ENCODE measurements at places on chromosomes 2 and 18. TPM values are rescaled to one million over a fixed set of nuclear protein-coding genes. Genes with fewer than 3 reads are reported as not detected.

The FRZB gene
- 13.0 TPM for total RNA-seq

The GRB14 gene
- 11.6 TPM for total RNA-seq

The GAL3ST2 gene
- total RNA-seq, result 0.86 TPM

The SCG2 gene
- total RNA-seq, result 2.3 TPM

The TCF23 gene
- total RNA-seq, result 0.04 TPM

The TUBA4B gene
- not detected for total RNA-seq

The KCNJ3 gene
- total RNA-seq, result 1.4 TPM

The AQP4 gene
- 0.51 TPM for total RNA-seq

The MRPL53 gene
- total RNA-seq, result 57.6 TPM

The CD8A gene
- 0.38 TPM for total RNA-seq

The DNAJC5G gene
- 0.18 TPM for total RNA-seq

The FBXO36 gene
- total RNA-seq, result 5.1 TPM

DNA sequence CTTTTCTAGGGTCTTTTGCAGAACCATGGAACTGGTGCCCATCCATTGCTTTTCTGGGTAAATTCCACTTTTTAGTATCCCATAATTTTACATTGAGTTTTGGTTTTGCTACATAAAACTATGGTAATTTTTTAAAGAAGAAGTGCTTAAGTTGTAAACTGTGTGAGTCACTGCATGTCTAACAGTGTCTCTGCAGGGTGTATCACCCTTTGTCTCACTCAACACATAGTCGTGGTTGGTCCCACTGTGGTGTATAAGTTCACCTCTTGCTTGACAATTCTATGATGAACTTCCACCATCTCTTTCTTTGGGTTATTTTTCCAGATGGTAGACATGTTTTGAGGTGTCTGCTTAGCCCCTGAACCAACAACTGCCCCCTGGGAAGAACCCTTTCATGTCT, 10.5 kb downstream of the SCTR start:
- H3K27me3 ChIP-seq, result peaks cover 38% of the 10 kb centered on the region
- no peak overlapping the region for H3K4me3 ChIP-seq
- DNase-seq, result no peak
- no peaks in the 10 kb centered on the region for H3K36me3 ChIP-seq
- no peaks in the 10 kb centered on the region for H3K4me1 ChIP-seq

DNA sequence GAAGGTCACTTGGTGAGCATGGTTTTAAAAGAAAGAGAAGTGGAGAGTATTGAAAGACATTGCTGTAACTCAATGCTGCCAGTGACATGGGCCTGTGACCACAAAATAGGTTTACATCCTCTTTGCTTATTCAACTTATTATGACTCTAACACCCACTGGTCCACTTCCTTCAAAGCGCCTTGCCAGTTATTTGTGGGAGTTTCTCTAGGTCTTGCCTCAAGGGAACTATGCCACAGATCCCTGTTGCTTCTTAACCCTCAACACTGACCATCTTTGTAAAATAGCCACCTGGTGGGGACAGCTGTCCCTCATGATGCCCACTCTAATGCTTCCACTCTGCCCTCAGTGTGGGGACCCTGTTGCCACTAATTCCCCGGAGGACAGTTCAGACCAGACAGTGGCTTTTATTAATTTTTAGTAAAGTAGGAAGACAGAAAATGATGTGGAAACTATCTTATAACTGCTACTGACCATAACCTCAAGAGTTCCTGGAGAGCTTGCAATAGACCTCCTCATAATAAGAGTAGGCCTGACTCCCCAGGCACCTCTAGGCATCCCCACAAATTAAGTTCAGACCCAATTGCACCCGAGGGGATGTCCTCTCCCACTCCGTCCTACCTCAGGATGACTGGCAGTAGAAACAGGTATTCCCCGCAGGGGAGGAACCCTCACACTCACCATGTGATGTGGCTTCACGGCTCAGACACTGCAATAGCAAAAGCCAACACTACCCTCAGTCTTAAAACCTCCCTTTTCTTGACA, 31.3 kb upstream of the SLC25A52 start:
- H3K27me3 ChIP-seq, result no peaks in the 10 kb centered on the region
- no peak for DNase-seq
- H3K36me3 ChIP-seq, result no peaks in the 10 kb centered on the region

GRCh38 chr2:229783108-229783721, 68.9 kb upstream of the DNER start:
- no peaks in the 10 kb centered on the region for H3K27me3 ChIP-seq
- peaks cover 12% of the 10 kb centered on the region for H3K4me1 ChIP-seq
- no peak for DNase-seq
- no peak overlapping the region for H3K4me3 ChIP-seq

DNA sequence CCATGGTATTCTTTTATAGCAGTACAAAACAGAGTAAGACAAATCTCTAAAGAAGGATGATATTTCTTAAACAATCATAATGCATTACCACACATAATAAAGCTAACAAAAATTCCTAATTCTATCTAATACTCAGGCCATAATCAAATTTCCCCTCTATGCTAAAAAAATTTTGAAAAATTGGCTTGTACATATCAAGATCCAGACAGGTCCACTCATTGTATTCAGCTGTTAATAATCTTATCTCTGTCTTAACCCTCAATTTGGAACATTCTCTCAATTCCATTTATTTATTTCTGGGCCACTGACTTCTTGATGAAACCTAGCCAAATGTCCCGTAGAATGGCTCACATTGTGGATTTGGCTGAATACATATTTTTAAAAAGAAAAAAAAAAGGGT, 59.1 kb upstream of the PAX3 start:
- no peak for DNase-seq
- no peak overlapping the region for H3K4me3 ChIP-seq
- peaks cover 4% of the 10 kb centered on the region for H3K27me3 ChIP-seq
- no peaks in the 10 kb centered on the region for H3K4me1 ChIP-seq
- no peaks in the 10 kb centered on the region for H3K36me3 ChIP-seq

DNA sequence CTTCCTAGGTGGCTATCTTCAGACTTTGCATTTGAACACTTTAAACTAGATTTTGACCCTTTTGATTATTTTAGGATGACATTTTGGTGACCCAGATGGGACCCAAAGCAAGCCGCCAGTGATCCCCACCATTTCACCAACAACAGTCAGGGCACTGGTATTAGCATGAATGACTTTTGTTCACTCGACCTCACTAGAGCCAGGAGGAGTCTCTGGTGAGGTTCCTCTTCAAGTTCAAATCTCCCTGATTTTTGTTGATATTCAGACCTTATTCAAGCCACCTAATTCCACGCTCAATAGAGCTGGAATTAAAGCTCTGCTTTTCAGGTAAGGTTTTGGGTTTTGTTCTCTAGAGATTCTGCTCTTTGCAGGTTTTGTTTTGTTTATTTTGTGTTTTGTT, 202.3 kb downstream of the MREG start:
- DNase-seq, result no peak
- H3K4me1 ChIP-seq, result peaks cover 15% of the 10 kb centered on the region
- no peak overlapping the region for H3K27ac ChIP-seq
- H3K27me3 ChIP-seq, result no peaks in the 10 kb centered on the region

DNA sequence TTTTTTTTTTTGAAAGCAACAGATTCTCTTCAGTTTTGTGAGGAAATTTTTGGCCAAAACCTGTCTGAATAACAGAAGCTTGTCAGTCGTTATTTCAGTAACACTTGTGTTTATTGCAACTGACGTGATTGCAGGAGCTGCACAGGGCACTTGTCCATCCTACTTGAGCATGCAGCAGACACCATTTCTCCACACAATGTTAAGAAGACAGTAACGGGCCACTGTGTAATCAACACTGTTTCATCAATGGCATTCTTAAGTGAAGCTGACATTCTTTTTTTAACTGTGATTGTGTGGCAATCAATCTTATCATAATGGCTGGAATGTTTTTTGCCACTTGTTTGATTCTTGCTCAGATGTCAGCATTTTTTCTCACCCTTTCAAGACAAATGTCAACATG, 50.1 kb upstream of the PIEZO2 start:
- no peak overlapping the region for H3K4me3 ChIP-seq
- DNase-seq, result no peak
- H3K27me3 ChIP-seq, result no peaks in the 10 kb centered on the region
- H3K36me3 ChIP-seq, result no peaks in the 10 kb centered on the region

GRCh38 chr2:88765154-88765888, 73.8 kb downstream of the RPIA start:
- DNase-seq, result no peak
- no peaks in the 10 kb centered on the region for H3K36me3 ChIP-seq
- peak overlapping the region; percentile 41 for H3K4me3 ChIP-seq

- peaks cover 43% of the 10 kb centered on the region for H3K36me3 ChIP-seq
- no peaks in the 10 kb centered on the region for H3K4me1 ChIP-seq
- no peak for DNase-seq
- no peak overlapping the region for H3K4me3 ChIP-seq
Measured at GRCh38 chr2:28411166-28411755, 18.6 kb downstream of the FOSL2 start.

GRCh38 chr2:41990245-41990644, 57.6 kb upstream of the PKDCC start:
- H3K4me1 ChIP-seq, result peaks cover 40% of the 10 kb centered on the region
- no peak overlapping the region for H3K4me3 ChIP-seq
- no peaks in the 10 kb centered on the region for H3K36me3 ChIP-seq
- H3K27ac ChIP-seq, result peak overlapping the region; percentile 59
- no peak for DNase-seq

- H3K4me3 ChIP-seq, result no peak overlapping the region
- no peaks in the 10 kb centered on the region for H3K4me1 ChIP-seq
- H3K27me3 ChIP-seq, result no peaks in the 10 kb centered on the region
- no peak for DNase-seq
Measured at GRCh38 chr18:26700201-26700600, 151.8 kb upstream of the KCTD1 start.

DNA sequence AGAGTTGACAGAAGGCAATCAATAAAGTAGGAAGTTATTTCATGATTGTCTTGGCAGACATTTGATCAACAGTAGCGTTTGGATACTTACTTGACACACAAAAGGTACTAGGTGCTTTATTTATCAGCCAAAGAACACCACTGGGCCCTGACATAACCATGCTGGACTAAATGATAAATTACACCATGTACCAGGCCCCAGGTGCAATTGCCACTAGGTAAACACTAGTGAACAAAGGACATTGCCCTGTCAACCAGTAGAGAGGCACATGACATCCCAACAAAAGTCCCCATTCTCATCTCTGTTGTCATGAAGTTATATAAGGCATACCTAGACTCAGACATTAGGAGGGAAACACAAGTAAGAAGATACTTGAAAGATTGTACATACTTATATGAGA, 747.2 kb downstream of the SATB2 start:
- no peaks in the 10 kb centered on the region for H3K36me3 ChIP-seq
- no peak overlapping the region for H3K4me3 ChIP-seq
- peaks cover 5% of the 10 kb centered on the region for H3K27me3 ChIP-seq
- DNase-seq, result no peak

DNA sequence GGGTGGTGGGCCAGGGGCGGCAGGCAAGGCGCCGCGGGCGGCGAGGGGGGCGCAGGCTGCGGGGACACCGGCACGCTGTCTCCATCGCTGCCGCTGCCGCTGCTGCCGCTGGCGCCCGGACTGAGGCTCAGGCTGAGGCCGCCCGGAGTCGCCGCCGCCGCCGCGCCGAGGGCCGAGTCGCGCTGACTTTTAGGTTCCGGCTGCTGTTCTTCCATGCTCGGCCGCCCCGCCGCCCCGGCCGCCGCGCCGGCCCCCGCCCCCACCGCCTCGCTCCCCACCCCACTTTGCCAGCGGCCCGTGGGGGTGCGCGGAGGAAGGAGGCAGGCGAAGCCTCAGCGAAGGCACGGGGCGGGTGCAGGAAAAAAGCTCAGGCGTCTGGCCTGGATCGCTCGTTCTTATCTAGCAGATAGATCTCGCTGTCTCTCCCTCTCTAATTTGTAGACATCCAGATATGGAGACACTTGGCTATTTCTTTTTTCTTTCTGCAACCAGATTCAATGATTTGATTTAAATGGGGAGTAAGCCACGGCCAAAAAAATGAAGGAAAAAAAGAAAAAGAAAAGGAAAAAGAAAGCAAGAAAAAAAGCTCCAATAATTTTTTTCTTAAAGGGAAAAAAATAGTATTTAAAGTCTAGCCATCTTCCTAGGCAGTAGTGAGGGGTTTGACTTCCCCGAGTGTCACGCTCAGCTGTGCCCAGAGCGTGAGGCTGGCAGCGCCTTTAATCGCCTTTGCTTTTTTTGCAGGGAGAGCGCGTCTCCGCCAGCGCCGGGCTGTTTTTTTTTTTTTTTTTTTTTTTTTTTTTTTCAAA, at the start of gene EN1:
Gene EN1, minus strand, starts transcription at position 696 of the 809 bp plus-strand sequence. Its CDS starts 481 bp downstream, at position 215.
- no peak for DNase-seq
- H3K4me1 ChIP-seq, result peaks cover 70% of the 10 kb centered on the region
- H3K27me3 ChIP-seq, result peaks cover 83% of the 10 kb centered on the region
- H3K4me3 ChIP-seq, result peak within 1 kb of the TSS; percentile 71

- H3K4me1 ChIP-seq, result no peaks in the 10 kb centered on the region
- no peak overlapping the region for H3K27ac ChIP-seq
- H3K4me3 ChIP-seq, result no peak overlapping the region
- DNase-seq, result no peak
Measured at GRCh38 chr2:68912732-68913131, 40.0 kb downstream of the GKN2 start.

GRCh38 chr2:200770847-200771246, 40.9 kb upstream of the BZW1 start:
- H3K27ac ChIP-seq, result no peak overlapping the region
- no peaks in the 10 kb centered on the region for H3K4me1 ChIP-seq
- peaks cover 9% of the 10 kb centered on the region for H3K27me3 ChIP-seq

DNA sequence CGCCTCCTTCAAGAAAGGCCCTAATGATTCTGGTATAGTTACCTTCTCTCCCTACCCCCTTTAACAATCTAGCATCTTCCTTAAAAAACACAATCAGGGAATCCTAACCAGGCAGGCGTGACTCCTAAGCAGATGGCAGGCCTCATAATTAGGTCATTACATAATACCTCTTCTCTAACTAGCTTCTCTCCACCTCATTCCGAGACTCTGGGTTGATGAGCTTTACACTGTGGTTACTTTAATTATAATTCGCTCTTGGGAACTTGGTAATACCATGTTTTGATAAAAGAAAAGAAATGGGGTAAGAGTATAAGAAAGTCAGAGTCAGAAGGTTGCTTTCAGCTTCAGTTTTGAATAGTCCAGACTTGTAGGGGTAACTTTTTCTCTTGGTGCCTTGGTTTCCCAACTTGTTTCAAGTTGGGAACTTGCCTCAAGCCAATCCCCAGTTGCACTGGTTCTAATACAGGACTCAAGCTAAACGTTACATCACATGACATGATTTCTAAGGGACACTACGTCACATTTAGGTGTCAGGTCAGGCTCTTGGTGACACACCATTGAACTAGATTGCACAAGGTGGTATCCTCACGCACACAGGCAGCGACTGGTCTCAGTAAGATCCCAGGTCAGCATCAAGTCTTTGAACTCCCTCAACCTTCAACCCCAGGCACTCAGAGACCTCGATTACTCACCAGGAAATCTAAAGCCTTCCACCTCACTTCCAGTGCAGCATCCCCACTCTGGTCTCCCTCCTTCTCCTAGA, 59.2 kb downstream of the AAK1 start:
- DNase-seq, result no peak
- H3K27me3 ChIP-seq, result no peaks in the 10 kb centered on the region
- no peaks in the 10 kb centered on the region for H3K36me3 ChIP-seq

GRCh38 chr2:53583583-53583982, 184.0 kb upstream of the CHAC2 start:
- no peak for DNase-seq
- peaks cover 16% of the 10 kb centered on the region for H3K4me1 ChIP-seq
- no peak overlapping the region for H3K4me3 ChIP-seq
- H3K36me3 ChIP-seq, result no peaks in the 10 kb centered on the region

GRCh38 chr2:124027182-124027581, 2.1 kb downstream of the CNTNAP5 start:
- DNase-seq, result no peak
- no peaks in the 10 kb centered on the region for H3K36me3 ChIP-seq
- H3K27ac ChIP-seq, result no peak overlapping the region

Data from mesothelial cell of epicardium (in vitro differentiated cells).